Activated gamma-delta T cell treated with anti-CD3 and anti-CD28 coated beads, Interleukin-2, amount 50 U/mL, for 16 hours (primary cell): ENCODE measurements at places on chromosomes 1 and 21.

- no peak for DNase-seq
Measured at GRCh38 chr1:18480315-18481189, at the start of gene KLHDC7A. Gene KLHDC7A (plus strand): TSS chr1:18480930. CDS start chr1:18480982, 52 bp downstream.

- no peak for DNase-seq
Measured at GRCh38 chr21:44414291-44415072, 40.8 kb upstream of the LRRC3 start.

DNA sequence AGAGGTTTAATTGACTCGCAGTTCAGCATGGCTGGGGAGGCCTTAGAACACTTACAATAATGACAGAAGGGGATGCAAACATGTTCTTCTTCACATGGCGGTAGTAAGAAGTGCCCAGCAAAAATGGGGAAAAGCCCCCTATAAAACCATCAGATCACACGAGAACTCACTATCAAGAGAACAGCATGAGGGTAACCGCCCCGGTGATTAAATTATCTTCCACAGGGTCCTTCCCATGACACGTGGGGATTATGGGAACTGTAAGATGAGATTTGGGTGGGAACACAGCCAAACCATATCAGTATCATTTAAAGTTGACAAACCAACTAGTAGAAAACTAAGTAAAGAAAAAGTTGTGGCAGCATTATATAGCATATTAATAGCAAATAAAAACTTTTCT is 71.3 kb upstream of the DNAJC6 start:
- no peak for DNase-seq

DNA sequence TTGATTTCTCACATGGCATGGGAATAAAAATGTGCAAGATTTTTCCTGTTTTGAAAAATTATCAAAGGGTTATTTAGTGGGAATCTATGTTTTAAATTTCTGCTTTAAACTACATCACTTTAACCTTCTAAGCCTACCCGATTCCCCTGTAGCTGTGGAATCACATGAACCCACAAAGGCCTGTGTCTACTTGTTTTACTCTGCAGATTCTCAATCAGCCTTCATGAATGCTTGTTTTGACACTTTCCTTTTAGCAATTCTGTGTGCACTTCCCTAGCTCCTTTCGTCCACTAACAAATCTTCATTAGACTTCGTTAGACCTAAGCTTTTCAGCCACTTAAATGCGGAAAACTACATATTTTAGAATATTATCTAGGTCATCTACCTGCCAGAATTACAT is 56.0 kb upstream of the C1orf21 start:
- no peak for DNase-seq

DNA sequence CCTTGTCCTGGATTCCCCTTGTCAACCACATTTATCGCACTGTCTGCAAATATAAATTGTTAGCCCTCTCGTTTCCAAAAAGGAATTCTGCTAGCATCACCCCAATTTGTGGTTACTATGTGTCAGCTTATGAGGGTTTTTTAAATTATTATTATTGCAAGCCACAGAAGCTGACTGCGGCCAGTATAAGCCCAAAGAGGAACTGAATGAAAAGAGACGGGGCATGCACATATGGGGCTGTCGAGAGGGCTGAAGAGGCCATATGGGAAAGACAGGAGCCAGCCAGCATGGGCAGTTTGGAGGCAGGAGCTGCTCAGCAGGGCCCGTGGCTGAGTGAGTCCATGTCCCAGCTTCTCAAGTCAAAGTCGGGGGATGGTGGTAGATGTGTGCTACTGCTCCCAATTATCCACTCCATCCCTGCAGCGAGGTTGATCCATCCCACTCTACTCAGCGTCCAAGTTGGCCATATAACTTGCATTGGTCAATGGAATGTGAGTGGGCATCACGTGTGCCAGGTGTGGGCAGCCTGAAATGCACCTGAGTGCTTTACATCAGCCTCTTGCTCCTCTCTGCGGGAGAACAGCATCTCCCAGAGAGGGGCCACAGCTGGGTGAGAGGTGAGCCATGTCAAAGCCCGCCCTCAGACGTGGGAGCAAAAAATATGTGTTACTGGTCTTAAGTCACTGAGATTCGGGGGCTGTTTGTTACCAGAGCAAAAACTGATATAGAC is 37.6 kb upstream of the LDLRAP1 start:
- no peak for DNase-seq

DNA sequence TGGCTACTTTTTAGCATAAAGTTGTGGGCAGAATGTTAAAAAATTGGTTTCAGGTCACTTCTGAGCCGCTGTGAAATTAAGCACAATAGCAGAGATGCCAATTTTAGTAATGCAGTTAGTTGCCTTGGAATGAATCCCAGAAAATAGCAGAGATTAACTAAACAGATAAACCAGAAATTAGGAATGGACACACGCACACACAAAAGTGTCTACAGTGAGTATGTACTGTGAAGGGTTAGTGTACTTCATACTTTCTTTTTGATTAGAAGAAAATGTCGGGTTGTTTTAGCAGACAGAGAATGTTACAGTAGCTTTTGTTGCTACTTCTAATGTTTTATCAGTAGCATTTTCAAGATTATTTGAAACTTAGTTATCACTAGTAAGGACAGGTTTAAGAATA is 106.7 kb downstream of the LEPR start:
- no peak for DNase-seq
